COR-L47 (cell line): ENCODE measurements at places on chromosomes 5 and 9.

- DNase-seq: no peak
These were observed 4.7 kb upstream of the CLTB start for GRCh38 chr5:176420972-176421544.

GRCh38 chr5:100832252-100833230, 70.5 kb downstream of the ST8SIA4 start:
- DNase-seq: no peak

DNA sequence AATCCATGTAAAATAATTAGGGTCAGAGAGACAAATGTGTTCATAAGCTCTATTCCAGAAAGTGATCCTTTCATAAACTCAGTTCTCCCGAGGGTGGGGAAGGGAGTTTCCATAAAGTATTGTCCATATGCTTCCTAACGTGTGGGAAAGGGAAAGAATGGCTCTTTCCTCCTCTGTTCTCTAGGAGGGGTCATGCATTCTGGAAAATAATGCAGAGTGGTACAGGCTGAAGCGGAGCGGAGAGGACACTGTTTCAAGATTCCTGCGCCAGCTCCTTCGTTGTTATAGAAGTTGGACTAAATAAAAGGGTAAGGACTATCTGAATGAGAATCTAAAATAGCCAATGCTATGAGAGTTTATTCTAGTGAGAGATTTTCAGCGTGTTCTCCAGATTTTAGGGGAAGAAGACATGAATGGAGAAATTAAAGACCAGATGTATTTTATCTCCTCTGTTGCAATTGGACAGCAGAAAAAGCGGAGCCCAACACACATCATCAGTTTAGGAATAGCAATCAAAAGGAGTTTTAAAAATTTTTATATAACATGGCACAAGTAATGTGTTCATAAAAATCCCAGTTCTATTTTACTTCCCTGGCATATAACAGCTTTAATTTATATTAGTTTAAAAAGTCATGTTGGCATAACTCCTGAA, 166.9 kb upstream of the MPDZ start:
- no peak for DNase-seq

DNA sequence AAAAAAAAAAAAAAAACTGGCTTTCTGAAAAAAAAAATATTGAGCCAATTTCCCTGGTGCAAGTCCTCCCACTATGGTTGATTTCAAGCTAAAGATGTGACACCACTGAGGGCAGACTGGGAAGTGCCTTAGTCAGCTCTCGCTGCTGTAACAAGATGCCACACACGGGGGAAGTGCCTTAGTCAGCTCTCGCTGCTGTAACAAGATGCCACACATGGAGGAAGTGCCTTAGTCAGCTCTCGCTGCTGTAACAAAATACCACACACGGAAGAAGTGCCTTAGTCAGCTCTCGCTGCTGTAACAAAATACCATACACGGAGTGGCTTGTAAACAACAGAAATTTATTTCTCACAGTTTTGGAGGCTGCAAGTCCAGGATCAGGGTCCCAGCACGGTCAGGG, 23.4 kb downstream of the BTNL9 start:
- no peak for DNase-seq

- DNase-seq: no peak
These were observed 136.8 kb downstream of the TLE1 start for GRCh38 chr9:81552581-81552991.

DNA sequence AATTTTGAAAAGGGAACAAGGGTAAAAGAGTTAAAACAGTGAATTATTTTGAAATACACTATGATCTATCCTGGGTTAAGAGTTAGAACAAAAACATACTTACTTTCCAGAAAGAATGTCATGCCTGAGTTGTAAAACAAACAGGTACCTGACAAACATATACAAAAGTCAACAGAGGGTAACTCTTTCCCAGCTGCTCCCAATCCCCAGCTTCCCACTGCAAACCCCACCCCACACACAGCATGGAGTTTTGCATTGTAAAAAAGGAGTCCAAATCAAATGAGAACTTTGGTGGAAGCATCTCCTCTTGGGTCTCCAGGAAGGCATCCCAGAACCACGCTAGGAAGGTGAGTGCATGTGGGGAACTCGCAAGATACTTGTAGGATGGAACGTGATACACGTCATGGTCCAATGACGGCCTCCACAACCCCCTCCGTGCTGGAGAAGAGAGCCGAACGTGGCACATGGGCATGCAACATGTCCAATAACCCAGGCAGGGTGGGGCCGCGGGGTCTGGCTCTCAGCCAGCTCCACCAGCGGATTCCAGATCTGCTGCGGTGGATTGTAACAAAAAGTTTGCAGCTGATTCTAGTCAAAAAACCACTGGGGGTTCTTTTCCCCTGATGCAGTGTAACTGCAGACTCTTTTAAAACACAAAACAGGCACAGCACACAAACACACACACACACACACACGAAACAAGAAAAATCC, 55.8 kb downstream of the EPB41L4B start:
- peak; percentile 42 for DNase-seq

DNA sequence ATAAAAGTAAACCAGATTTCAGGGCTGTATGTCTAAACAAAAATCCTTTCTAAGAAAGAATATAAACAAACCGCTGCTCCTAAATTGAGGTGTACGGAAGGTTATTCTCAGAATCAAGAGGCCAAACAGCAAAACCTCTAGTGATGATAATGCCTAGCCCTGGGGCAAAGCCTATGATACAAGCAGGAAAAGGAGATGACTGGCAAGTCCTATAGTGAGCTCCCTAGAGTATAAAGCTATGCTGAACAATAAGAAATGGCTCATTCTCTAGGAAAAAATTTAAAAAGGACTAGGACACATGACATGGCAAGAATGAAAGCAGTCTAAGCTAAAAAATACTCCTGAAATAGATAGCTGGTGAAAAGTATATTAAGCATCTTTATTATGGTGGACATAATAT, 187.1 kb downstream of the BNC2 start:
- no peak for DNase-seq

DNA sequence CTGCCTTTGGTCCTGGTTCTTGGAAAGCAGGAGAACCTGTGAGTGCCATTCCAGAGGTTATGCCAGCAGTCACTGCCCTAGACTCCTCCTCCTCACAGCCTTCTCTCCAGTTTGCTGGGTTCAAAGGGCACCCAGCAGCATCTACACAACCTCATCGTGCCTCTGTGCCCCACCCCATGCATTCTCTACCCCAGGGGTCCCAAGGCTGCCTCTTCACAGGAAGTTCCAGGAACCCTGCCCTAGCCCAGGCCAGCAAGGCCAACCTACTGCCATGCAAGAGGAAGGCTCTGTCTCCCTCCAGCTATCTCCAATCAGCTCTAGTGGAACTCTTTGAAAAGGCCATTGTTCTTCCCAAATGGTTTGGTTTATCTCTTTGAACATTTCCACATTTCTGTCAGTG, 21.2 kb downstream of the ENC1 start:
- DNase-seq: no peak

DNA sequence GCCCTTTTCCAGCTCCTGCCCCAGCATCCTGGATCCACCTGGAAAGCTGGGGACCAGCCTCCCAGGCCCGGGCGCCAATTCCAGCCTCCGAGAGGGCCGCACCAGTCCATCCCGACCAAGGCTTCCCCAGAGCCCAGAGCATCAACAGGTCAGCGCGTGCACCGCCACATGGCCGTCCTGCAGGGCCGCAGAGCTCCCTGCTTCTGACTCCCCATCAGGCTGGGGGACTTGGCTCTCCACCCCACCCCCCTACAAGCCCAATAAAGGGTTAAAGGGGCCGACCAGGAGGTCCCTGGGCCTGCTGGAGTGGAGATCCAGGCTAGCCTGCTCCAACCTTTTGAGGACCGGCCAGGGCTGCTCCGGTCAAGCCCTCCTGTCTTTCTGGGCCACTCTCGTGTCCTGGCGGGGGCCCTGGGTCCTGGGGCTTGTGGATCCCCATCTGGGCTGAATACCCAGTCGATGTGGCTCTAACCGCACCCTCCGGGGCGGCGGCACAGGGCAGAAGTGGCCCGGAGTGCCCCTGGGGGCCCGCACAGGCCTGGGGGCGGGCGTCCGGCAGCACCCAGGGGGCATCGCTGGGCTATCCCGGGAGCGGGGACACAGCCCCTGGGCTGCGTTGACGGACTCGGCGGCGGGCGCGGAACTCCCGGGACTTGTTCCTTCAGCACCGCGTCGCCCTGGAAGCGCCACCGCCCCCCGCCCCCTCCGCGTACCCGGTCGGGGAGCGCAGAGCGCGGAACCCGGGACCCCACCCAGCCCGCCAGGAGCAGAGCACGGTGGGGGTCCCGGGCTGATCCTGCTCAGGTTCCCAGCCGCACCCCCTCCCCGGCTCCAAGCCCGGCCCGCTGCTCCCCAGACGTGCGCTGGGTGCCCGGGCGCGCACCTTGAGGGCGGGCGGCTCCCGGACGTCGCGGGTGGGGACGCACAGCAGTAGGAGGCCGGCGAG, 590 bp downstream of the ENTPD2 start:
- DNase-seq: no peak

- no peak for DNase-seq
These were observed 55.2 kb downstream of the HSPA4 start for GRCh38 chr5:133106761-133107572.

GRCh38 chr5:33527696-33528095, 86.9 kb downstream of the TARS1 start:
- no peak for DNase-seq

DNA sequence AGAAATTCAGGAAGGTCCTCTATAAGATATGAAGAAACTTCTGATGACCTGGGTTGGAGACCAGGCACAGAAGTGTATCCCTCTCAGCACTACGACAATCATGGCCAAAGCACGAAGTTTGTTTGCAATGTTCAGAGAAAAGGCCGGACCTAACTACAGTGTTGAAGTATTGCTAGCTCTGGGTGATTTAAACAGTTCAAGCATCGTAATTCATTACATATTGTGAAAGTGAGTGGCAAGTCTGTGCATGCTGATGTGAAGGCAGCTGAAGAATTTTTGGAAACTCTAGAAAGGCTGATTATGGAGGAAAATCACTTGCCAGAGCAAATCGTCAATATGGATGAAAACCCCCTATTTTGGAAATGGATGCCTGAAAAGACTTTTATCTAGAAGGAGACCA, 67.2 kb upstream of the PANK3 start:
- no peak for DNase-seq

GRCh38 chr9:37295796-37296195, 126.7 kb upstream of the GRHPR start:
- DNase-seq: no peak

DNA sequence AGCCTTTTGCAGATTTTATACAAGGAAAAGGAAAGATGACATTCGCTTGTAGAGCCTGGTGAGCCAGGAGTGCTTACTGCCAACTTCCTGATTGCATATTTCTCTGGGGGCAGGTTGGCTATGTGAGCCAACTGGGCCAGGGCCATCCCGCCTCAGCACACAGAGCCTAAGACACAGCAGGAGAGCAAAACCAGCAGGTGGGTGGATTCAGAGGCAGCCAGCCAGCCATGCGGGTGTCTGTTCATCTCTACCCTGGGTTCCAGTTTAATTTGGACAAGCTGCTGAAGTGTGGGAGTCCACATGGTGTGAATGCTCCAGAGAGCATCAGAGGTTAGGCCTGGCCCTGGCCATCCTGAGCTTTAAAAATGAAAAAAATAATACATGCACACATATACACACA, 291.4 kb downstream of the ARHGEF28 start:
- peak; percentile 82 for DNase-seq

- no peak for DNase-seq
These were observed 18.6 kb upstream of the SLC25A51 start for GRCh38 chr9:37922363-37923117.

GRCh38 chr9:112234779-112235178, 59.7 kb upstream of the SUSD1 start:
- no peak for DNase-seq

DNA sequence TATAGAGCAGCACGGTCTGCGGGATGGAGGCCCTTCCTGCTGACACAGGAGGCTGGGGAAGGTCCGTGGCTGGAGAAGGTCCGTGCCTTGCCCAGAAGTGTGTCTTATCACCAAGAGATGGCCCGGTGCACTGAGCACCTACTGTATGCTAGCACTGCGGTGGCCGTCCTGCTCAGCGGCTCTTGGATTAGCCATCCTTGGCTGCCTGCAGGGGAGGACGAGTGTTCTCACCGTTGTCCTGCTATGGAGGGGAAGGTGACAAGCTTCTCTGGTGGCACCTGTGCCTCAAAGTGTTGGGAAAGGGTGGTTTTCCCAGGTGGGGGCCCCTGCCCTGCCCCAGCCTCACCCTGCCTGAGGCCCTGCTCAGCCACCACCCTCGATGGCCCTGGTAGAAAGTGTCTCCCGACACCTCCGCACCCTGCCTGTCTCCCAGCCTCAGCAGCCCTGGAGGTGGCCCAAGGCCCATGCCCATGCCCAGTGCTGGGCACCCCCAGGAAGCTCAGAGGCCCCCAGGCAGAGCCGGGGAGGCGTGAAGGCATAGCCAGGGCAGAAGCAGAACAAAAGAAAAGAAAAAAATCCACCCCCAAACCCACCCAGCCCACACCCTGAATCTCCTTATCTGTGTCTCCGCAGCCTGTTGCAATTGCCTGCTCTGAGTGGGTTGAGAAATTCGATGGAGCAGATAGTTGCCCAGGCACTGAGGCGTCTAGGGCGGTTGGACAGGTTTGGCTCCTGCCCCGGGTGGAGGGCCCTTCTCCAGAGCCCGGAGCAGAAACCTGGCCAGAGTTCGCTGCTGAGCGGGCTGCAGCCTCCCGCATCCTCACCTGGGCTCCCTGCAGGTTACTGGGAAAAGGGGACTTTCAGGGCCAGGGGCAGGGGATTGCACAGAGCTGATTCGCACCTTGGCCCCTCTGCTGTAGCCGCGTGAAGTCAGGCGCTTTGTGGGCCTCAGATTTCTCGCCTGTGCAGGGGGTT, 30.5 kb downstream of the RXRA start:
- DNase-seq: no peak

DNA sequence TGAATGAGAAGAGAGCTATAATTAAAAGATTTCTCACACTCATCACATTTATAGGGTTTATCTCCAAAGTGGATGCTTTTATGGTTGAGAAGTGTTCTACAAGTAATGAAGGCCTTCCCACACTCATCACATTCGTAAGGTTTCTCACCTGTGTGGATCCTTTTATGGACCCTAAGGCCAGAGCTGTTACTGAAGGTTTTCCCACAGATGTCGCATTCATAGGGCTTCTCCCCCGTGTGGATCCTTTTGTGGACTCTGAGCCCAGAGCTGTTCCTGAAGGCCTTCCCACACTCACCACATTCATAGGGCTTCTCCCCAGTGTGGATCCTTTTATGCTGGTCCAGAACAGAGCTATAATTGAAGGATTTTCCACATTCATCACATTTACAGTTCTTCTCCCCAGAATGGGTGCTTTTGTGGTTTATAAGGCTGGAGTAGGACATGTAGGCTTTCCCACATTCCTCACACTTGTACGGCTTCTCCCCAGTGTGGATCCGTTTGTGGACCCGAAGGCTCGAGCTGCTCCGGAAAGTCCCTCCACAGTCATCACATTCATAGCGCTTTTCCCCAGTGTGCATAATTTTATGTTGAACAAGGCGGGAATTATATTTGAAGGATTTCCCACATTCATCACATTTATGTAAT, 10.5 kb downstream of the ZFP62 start:
- DNase-seq: no peak

DNA sequence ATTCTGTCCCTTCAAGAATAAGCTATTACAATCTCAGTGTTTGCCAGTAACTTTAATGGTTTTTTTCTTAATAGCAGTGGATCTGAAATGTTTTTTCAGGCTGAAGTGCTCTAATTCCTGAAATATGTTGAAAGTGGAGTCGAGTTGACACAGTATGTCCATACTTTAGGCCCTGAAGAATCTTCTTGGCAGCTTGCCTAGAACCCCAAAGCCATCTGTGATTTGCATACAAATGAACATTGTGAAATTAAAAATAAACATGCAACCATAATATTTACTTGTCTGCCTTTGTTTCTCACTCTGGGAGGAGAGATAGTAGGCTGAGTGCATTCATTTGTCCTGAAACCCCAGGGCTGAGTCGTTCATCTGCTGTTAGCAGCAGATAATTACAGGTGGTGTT, 152.7 kb downstream of the ADCY2 start:
- no peak for DNase-seq

- DNase-seq: no peak
These were observed 145.2 kb downstream of the EDIL3 start for GRCh38 chr5:84239494-84239893.
